ENCODE measurements at places on chromosomes 5 and 9.

GRCh38 chr5:93192087-93192486 lies 388.9 kb downstream of the NR2F1-AS1 start:
- no peak for DNase-seq

DNA sequence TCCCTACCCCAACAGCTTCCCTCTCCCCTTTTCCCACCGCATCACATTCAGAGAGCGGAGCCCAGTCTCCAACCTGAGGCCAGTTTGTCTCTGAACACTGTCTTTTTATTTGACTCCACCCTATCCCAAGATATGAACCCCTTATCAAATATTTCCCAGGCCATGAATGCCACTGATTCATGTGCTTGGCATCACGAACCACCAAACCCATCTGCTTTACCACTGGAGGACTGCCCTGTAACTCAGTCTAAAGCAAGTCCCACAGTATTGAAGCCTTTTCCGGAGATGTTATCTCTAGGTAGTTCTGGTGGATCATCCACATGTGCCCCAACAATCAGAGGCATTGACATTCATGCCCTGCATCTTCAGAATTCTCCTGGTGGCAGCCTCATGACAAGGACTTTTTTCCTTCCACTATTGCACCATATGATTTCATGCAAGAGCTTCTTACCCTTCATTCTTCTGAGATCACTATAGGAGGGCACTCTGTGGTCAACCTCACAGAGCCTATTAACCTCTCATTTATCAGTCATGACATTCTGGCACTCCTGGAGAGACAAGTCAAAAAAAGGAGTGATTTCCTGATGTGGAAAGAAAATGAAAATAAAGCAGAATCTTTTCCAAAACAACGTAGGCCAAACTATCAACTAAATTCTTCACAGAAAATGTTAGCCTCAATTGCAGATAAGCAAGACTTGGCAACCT lies 12.3 kb upstream of the SPATA31D4 start:
- DNase-seq = no peak

DNA sequence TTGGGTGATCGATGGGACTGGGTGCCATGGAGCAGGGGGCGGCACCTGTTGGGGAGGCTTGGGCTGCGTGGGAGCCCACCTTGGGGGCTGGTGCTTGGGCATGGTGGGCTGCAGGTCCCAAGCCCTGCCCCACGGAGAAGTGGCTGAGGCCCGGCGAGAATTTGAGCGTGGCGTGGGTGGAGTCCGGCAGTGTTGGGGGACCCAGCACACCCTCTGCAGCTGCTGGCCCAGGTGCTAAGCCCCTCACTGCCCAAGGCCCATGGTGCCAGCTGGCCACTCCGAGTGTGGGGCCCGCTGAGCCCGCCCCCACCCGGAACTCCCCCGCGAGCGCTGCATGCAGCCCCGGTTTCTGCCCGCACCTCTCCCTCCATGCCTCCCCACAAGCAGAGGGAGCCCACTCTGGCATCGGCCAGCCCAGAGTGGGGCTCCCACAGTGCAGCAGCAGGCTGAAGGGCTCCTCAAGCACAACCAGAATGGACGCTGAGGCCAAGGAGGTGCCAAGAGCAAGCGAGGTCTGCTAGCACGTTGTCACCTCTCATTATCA lies 1178.6 kb upstream of the CDH10 start:
- DNase-seq = no peak

- DNase-seq = no peak
These were observed 12.7 kb downstream of the MEF2C start for GRCh38 chr5:88870285-88870684.

GRCh38 chr5:96083361-96083881 lies 121.8 kb upstream of the ELL2 start:
- no peak for DNase-seq

- no peak for DNase-seq
These were observed 30.8 kb upstream of the ENHO start for GRCh38 chr9:34553511-34554021.

DNA sequence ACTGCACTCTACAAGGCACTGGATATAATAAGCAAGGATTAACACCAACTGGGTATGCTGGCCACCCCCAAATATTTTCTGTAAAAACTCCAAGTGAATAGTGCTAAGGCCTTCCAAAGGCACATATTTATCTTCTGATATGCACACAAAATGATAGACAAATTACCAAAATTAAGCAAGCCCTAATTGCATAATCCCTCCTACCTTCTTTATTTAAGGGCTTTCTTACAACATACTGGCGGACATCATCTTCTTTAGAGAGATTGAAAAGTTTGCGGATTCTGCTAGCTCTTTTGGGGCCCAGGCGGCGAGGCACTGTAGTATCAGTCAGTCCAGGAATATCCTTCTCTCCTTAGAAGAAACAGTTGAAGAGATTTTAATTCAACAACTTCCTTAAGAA lies 1.9 kb downstream of the RPS6 start:
- DNase-seq = no peak

- DNase-seq = no peak
These were observed 282.8 kb upstream of the C9orf72 start for GRCh38 chr9:27856054-27856453.

- no peak for DNase-seq
These were observed 61.1 kb upstream of the IL6ST start for GRCh38 chr5:56055859-56056258.

- DNase-seq = no peak
These were observed 28.7 kb downstream of the DRD1 start for GRCh38 chr5:175415303-175415702.

DNA sequence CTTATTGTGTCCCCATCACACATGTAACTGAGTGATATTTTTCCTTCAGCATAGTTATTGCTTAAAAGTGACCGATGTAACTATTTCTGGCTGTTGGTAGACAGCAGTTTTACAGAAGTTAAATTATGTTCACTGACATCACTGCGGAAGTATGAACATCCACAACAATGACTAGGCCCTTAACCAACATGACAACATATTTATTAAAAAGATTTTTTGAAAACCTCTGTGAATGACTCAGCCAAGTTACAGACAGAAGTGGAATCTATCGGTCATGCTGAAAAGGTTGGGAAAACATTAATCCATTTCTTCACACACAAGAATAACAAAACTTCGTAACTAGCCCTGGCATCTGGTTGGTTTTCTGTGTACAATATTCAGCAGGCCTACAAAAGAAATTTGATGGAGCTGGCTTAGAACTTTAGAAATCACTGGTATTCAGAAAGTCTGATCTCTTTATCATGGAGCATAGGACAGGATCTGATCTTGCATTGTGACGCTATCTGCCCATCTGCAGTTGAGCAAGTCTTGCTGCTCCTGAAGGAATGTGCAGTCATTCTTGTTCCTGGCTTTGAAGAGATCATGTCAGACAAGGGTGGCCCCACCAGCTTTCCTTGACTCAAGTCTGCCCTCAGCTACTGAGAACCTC lies 6.5 kb downstream of the GLIS3 start:
- DNase-seq = no peak

- DNase-seq = no peak
These were observed 597.8 kb upstream of the CLINT1 start for GRCh38 chr5:158456756-158457155.

DNA sequence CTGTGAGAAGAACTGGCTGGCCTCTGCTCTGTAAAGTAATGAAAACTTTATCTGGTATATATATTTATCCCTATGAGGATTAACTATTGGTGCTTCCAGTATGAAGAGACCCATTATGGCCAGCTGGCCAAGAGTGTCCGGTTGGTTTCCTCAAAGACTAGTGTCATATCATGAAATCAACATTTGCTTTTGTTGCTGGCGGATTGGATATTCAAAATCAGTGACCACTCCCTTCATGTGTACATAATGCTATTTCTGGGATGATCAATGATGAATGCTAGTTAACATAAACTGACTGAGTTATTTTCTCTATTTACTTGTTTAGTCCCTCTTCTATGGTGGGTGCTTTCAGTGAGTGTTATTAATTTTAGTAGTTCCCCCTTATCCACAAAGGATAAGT lies 60.8 kb upstream of the NUDT12 start:
- no peak for DNase-seq

GRCh38 chr5:40367255-40367654 lies 312.5 kb upstream of the PTGER4 start:
- no peak for DNase-seq

DNA sequence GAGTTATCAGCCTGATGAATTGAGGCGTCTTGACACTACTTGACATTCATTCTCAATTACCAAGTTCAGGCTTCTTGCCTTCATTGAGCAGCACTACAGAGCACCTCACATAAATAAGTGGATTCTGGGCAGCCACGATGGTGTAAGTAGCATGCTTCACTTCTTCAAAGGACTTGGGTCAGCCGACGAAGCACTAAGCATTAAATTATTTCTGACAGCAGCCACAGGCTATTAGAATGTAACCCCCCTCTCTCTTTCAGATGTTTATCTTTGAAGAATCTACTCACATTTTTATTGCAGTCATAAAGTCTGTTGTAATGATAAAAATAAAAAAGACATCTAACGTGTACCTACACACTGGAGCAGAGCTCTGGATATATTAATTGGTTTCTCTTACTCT lies 45.9 kb upstream of the VPS13A start:
- no peak for DNase-seq

GRCh38 chr9:110329639-110330230 lies 7.9 kb downstream of the TXNDC8 start:
- DNase-seq = no peak

DNA sequence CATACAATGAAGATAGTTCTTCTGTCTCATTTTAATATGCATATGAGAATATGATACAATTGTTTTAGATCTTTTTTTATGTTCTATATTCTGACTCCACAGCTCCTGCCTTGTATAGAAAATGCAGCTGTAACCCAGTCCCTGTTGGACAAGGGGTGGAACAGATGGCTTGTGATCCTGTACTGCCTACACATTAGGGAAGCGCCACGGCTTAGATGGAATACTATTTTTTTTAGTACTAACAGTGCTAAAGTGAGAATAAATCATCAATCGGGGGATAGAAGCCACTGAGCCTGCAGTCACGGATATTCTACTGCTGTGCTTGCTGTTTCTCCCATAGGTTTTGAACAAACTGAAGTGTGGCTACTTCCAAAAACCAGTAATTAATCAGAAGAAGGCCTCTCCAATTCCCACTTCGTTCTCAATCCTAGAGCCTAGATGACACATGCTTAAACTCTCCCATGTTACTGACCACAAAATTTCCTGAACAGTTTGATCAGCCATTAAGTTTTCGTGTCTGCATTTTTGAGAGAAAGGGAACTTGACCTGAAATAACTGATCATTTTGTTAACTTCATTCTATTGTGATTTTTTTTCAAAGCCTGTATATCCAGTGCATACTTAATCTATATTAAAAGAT lies 150.3 kb downstream of the CDH18 start:
- DNase-seq = no peak

- DNase-seq = no peak
These were observed 65.4 kb upstream of the IRX4 start for GRCh38 chr5:1948111-1948510.

DNA sequence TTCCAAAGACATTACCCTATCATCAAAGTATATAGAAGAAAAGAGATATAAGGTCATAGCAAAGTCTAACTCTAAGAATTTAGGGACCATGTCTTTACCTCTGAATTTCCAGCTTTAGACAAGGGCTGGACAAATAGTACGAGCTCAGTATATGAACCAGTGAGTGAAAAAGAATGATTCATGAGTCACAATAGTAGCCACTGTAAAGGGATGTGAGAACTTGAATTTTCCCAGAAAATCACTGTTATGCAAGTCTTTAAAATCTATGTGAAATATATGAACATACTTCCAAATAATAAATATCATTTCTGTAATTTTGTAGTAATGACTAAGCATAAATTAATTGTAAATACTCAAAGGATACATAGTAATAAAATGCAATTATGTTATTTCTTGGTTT lies 305.9 kb upstream of the PRR16 start:
- no peak for DNase-seq

GRCh38 chr5:82397741-82398320 lies 119.7 kb upstream of the RPS23 start:
- no peak for DNase-seq

- DNase-seq = no peak
These were observed 631 bp upstream of the RCL1 start for GRCh38 chr9:4792054-4792571.
